ENCODE measurements at places on chromosomes 11 and 22.

GRCh38 chr11:70076461-70076931 is 1.6 kb upstream of the ANO1 start:
- DNase-seq = no peak

- no peak for DNase-seq
Observed at GRCh38 chr11:63914896-63915691, 1.9 kb downstream of the RCOR2 start.

GRCh38 chr11:78420255-78420764 is 2.7 kb upstream of the GAB2 start:
- peak; percentile 45 for DNase-seq

GRCh38 chr11:16301462-16301861 is 54.9 kb downstream of the SOX6 start:
- no peak for DNase-seq

GRCh38 chr11:61484541-61484940 is 24.0 kb upstream of the LRRC10B start:
- no peak for DNase-seq

- peak; percentile 54 for DNase-seq
Observed at GRCh38 chr22:49448526-49448925, 379.1 kb downstream of the BRD1 start.

GRCh38 chr22:23883658-23884057 is 10.5 kb upstream of the MIF start:
- no peak for DNase-seq

DNA sequence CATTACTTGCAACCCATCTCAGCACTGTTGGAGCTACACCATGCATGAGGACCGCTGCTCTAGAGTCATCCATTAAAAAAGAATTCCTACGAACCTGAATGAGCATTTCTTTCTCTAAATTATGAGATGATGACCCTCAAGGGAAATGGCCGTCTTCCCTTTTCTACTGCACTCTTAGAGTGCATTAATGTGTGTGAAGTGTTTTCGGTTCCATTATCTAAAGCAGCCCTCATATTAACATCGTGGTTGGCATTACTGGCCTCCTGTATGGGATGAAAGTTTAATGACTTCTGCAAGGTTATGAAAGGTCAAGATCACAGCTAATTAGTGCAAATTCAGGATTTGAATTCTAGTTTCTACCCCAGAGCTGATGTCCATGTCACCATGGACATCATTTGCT is 16.7 kb downstream of the CD44 start:
- no peak for DNase-seq

DNA sequence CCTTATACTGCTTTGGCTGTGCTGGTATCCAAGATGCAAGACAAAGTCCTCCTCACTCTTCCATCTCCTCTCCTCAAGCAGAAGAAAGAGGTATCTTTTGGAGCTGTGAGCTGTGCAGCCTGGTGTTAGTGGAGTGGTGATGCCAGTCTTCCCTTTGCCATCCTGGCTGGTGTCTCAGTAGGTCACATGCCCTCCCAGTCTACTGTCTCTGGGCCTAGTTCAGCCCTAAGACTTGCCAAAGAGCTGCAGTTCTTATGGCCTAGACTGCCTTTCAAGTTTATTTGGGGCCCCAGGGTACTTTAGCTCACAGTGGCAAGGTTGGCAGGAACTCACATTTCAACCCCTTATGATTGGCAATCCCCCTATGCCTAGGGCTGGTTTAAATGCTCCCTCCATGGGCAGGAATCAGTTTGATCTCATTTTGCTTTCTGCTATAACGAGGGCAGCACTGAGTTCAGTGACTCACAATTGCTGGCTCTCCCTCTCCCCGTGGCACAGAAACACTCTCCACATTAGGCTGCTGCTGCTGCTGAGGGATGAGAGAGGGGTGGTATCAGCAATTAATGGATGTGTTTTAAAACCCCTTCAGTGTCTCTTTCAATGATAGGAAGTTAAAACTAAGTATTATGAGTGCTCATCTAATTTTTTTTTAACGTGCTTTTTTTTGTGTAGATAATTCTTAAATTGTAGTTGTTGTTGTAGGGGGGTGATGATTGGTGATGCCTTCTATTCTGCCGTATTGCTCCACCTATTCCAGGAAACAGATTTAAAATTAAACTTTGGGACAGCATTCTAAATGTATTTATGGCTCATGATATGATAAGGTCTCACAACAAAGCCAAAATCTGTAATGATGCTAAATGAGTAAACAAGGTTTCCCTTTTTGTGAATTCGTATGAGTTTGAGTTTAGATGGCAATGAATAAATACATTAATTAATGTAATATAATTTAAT is 1295.0 kb downstream of the JRKL start:
- no peak for DNase-seq

DNA sequence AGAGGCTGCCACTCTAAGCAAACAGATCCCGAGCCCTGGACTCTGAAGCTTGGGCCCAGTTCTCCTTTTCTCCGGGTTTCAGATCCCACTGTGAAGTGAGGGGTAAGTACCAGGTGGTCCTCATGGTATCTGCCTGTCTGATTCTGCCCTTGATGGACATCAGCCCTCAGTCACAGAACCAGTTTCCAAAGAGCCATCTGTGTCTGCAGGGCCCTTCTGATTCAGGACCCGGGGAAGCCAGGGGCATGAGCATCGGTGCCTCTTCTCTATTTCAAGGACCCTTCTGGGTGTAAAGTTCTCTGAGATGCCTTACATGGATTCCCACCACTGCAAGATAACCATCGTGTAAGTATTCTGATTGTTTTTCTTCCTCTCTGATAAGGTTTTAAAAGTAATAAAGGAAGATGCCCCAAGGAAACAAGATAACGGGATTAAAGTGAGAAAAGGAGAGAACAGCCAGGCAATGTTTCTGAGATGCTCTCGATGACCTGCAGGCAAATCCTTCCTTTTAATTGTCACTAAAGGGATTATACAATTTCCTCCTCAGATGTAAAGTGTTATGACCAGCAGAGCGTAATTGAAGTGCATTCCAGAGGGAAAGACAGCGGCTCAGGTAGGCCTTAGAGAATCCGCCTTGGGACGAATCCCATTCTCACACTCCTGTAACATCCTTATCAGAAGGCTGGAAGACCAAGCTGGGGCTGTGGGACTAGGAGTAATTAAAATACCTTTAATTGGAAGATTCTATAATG is 924.3 kb downstream of the TBC1D22A start:
- no peak for DNase-seq

DNA sequence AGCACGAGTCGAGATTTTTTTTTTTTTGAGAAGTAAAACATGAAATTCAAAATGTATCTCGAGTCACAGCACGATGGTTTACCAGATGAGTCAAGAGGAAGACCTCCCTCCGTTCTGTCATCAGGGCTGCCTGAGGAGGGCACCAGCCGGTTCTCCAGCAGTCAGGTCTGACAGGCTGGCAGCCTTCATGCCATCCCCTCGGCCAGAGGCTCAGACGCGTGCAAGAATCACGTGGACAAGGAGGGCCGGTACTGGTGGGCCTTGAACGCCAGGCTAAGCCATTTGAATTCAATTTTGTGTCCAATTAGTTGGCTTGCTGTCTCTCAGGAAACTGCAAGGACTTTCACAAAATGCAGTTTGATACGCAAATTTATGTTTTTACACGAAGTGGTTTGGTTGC is 1412.2 kb downstream of the BRD1 start:
- no peak for DNase-seq

- DNase-seq = no peak
Observed at GRCh38 chr11:85062659-85063058, 564.5 kb downstream of the DLG2 start.

GRCh38 chr11:126601550-126602215 is 246.2 kb downstream of the ST3GAL4 start:
- DNase-seq = no peak

DNA sequence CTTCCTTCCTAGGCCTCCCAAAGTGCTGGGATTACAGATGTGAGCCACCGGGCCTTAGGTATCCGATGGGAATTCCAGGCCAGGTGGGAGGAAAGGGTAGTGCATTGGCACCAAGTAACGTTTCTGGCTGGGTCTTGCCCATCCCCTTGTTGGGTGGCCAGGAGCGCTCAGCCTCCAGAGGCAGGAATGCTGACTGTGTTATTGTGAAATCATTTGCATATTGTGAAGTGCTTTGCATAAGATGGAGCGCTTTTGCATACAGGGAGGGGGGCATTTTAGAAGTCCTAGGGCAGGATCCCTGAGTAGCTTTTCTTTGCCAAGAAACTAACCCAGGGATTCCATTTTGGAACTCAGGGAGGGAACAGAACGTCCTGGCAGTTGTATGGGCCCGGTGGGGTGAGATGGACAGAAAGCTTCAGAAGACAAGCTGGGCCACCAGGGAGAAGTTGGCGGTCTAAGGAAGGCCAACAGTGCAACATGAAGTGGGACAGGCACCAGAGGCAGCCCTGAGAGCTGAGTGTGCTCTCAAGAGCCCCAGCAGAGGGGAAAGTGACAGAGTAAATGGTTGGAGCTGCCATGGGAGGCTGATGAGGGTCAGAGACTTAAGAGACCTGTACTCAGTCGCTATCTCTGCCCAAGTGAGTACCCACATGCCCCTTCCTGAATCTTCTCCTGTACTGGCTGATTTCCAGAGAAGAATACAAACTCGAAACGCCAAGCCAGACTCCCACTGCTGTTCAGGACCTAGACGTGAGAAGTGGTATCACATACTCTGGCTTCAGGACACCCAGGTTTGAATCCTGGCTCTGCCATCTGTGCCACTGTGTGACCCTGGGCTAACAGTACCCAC is 1.3 kb upstream of the SLC39A13 start:
- no peak for DNase-seq

DNA sequence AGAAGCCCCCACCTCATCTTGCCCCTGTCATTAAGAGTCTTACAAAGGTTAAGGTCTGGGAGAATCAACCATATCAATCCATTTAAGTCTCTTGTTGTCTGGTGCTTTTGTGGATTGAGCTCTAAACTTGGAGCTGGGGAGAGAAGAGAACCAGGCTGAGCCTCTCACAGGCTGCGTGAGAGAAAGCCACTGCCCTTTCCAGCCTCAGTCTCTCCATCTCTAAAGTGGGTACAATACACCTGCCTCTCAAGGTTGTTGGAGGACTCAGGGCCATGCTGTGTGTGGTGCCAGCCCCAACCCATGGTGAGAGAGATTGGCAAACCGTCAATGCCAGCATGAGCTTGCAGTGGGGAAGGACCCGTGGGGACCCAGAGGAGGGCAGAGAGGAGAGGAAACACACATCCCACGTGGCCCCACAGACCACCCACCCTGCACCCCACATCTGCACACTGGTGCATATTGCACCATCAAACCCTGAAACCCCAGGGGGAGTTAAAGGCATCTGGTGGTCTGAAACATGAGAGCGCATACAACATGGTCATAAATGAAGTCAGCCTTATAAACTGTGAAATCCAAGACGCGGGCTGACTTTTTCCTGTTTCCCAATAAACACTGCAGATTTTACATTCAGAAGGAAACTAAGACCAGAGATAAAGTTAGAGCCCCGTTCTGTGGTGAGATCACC is 27.5 kb upstream of the FBLN1 start:
- no peak for DNase-seq

DNA sequence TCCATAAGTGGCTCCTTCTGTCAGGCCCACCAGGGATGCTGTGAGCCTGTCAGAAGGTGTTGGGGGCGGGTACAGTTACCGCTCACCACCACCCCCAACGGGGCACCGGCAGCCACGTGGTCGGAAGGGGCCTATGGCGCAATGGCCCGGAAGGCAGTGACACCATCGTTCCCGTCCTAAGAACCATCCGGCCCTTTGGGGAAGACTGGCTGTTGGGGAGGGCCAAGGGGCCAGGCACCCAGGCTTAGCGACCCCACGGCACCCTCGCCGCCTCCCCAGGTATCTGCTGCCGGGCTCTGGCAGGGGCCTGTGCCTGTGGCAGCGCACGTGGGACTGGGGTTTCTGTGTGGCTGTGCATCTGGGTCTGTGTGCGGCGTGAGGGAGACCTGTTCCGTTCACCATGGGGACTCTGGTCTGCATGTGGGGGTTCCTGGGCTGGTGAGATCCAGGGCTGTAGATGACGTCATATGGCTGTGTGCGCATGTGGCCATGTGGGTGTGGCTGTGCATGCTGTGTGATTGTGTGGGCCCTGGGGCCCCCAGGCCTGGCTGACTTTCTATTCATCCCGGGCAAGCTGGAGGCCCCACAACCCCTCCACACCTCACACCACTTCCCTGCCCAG is 717 bp downstream of the OSM start:
- no peak for DNase-seq

DNA sequence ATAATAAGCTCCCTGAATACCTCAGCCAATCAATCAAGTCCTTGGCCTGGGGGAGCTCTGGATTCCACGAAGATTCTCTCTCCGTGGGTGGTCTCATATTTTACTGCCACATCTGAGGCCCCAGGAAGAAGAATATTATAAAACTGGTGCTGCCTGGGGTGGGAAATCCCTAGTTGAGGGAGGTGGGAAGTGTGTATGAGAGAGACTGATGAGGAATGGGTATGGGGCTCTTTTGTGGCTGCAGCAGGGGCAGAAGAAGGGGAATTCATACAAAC is 71.5 kb downstream of the SYN3 start:
- no peak for DNase-seq

DNA sequence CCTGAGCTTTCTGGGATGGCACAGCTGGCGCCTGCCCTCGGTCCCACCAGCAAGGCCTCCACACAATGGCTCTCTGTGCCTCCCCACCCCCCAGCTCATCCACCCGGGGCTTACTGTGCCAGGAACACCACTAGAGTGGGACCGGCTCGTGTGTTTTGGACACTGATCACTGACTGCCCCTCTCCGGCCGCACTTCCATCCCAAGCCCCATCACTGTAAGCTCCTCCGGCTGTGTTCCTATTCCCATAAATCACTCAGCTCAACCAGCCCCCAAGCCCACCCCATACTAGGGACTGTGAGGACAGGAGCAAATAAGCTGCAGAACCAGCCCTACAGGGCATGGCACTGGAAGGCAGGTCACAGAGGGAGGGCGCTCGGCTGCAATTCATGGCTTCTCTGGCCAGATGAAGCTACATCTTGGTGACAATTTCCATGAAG is 7.3 kb downstream of the APBB1 start:
- peak; percentile 53 for DNase-seq

All from occipital lobe (tissue), 3 donors.